Stimulated activated effector memory CD8-positive, alpha-beta T cell treated with anti-CD3 and anti-CD28 coated beads, Interleukin-12 subunit alpha, Interleukin-12 subunit beta, amount 100 ng/mL, for 72 hours (primary cell): ENCODE measurements at places on chromosomes 13 and 19.

DNA sequence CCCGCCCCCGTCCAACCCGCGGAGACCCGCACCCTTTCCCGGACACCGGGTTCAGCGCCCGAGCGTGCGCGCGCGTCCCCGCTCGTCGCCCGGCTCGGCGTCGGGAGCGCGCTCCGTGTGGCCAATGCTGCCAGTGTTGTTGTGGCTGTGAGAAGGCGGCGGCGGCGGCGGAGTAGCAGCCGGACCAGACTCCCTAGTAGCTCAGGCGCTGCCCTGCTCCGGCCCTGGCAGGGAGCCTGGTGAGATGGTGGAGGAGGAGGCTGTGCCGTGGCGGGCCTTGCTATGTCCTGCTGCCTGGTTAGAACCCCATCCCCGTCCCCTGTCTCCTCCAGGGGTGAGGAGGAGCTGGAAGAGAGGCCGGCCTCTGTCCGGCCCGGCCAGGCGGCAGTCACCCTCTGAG lies 553.2 kb downstream of the TUBA3C start:
- no peak for DNase-seq

GRCh38 chr13:25971459-25972145 lies 80.2 kb downstream of the SHISA2 start:
- DNase-seq, result no peak

- DNase-seq, result no peak
Observed at GRCh38 chr13:90951663-90952062, 395.8 kb upstream of the MIR17HG start.

- DNase-seq, result no peak
Observed at GRCh38 chr19:42555317-42555716, 27.0 kb upstream of the CEACAM1 start.

DNA sequence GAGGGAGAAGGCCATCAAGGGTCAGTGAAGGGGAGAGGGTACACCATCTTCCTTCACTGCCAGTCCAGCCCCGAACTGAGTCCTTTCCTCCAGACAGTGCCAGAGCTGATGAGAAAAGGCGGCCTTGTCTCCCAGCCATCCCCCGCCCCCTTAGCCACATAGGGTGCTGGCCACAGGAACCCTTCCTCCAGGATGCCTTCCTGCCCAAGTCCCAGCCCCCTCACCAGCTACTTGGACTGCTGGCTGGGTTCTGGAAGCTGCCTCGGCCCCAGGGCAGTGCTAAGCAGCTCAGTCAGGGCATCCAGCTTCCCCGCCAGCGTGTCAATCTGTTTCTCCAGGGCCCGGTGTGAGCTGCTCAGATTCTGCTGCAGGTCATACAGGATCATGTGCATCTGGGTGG lies 12.6 kb upstream of the SMG9 start:
- DNase-seq, result no peak

DNA sequence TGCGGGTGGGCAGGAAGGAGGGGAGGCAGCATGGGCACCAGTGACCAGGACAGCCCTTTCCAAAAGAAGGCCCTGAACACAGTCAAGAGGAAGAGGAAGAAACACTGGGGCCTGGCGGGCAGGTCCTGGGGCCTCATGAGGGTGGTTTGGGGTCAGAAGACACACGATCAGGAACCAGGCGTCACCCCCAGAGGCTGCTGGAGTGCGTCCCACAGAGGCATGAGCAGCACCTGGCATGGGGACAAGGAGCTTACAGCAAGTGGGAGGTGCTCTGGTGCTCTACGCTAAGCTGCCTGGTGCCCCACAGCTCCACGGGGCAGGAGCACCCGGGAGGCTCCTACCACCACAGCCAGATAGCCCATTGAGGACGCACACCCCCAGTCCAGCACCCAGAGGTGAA lies 20.0 kb downstream of the ELL start:
- no peak for DNase-seq

DNA sequence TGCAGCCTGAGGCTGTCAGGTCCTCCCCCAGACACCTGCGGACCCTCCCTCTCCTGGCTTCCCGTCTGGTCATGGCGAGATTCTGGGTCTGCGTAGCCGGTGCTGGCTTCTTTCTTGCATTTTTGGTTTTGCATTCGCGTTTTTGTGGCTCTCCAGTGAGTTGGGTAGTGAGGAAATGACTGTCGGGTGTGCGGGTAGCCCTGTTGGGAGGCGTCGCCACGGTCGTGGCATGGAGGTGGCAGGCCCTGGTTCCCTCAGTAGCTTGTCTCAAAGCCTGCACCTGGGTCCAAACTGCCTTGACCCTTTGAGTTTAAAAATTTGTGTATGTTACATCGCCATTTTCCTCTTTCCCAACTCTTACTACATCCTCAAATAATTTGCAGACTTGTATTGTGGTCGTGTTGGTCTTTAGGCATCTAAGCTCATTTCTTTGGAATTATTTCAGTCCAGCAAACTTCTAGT lies 344 bp downstream of the NHLRC3 start:
- peak; percentile 38 for DNase-seq

- DNase-seq, result no peak
Observed at GRCh38 chr13:99431927-99432608, 69.2 kb upstream of the TM9SF2 start.

DNA sequence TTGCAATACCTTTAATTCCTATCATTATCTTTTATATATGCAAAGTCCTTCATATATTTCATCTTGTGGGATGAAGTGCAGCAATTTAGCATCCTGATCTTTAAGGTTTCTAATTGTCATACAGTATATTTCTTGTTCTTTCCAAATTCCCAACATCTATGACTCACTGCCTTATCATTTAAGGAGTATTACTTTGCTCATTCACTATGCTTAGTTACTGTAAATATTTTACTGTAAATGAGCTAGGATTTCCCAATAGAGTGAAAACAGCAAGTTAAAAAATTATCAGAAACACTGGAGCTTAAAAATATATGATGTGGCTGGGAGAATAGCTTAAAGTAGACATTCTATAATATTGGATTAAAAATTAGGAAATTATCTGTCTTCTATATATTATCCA lies 69.9 kb downstream of the SLITRK6 start:
- DNase-seq, result no peak

GRCh38 chr13:26583662-26584061 lies 26.2 kb downstream of the WASF3 start:
- no peak for DNase-seq

GRCh38 chr13:24160458-24161009 lies at the start of gene SPATA13:
SPATA13 (plus strand) TSS chr13:24160720; CDS start chr13:24222930, 62,210 bp downstream.
- peak; percentile 85 for DNase-seq

GRCh38 chr13:110306340-110306959 lies 507 bp downstream of the COL4A1 start:
- DNase-seq, result no peak

- DNase-seq, result no peak
Observed at GRCh38 chr19:18128044-18128443, 24.9 kb upstream of the PIK3R2 start.

- DNase-seq, result no peak
Observed at GRCh38 chr13:46404733-46405100, 17.7 kb upstream of the RUBCNL start.

DNA sequence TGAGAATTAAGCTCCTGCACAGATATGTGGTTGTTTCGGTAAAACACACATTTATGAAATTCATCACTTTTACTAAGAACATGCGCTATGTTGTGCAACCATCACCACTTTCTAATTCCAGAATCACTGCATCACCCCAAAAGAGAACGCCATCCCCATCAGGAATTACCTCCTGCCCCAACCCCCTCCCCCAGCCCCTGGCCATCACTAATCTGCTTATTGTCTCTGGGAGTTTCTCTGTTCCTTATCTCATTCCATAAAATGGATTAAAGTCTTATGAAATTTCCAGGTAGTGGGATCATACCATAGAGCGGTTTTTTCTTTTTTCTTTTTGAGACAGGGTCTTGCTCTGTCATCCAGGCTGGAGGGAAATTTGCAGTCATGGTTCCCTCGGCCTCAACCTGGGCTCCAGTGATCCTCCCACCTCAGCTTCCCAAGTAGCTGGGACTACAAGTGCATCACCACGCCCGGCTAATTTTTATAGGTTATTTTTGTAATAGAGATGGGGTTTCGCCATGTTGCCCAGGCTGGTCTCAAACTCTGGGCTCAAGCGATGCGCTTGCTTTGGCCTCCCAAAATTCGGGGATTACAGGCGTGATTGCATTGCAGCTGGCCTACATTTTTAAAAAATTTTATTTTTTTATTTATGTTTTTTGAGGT lies 3.5 kb downstream of the ZSCAN5B start:
- no peak for DNase-seq

- no peak for DNase-seq
Observed at GRCh38 chr13:31461923-31462322, 262.1 kb downstream of the B3GLCT start.

DNA sequence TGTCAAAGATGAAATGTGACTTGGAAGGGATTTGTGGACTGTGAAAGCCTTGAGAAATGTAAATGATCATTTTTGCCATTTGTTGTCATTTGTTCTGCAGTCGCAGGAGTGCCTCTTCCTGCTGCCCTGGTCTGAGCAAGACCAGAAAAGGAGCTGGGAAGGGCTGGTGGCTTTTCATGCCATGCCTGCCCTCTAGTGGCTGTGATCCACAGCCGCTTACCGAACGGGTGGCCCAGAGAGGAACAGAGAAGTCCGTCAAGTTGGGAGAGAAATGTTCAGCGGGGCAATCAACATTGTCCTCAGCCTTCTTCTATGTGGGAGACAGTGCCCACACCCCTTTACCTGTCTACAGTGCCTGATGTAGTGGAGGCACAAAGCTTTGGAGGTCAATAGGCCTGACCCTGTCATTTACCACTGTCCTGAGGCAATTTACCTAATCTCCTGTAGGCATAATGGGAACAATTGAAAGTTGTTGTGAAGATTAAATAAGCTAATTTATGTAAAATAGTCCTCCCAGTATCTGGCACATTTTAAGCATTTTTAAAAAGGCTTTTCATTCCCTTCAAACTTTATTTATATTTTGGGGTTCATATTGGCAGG lies 224.5 kb downstream of the B3GLCT start:
- peak; percentile 71 for DNase-seq

DNA sequence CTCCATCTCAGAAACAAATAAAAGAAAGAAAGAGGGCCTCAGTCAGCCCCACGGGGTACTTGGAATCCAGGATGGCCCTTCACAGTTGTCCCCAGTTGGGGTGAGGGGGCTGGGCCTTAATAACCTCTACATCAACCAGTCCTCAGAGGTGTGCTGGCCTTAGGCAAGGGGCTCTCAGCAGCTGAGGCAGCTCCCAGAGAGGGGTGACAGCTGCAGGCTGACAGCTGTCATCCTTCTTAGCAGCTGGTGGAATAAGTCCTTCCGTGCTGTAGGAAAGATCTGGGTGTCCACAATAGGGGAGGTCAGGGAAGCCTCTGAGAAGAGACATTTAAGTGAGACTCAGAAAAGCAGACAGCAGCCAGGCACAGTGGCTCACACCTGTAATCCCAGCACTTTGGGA lies 7.4 kb downstream of the BCAM start:
- no peak for DNase-seq

DNA sequence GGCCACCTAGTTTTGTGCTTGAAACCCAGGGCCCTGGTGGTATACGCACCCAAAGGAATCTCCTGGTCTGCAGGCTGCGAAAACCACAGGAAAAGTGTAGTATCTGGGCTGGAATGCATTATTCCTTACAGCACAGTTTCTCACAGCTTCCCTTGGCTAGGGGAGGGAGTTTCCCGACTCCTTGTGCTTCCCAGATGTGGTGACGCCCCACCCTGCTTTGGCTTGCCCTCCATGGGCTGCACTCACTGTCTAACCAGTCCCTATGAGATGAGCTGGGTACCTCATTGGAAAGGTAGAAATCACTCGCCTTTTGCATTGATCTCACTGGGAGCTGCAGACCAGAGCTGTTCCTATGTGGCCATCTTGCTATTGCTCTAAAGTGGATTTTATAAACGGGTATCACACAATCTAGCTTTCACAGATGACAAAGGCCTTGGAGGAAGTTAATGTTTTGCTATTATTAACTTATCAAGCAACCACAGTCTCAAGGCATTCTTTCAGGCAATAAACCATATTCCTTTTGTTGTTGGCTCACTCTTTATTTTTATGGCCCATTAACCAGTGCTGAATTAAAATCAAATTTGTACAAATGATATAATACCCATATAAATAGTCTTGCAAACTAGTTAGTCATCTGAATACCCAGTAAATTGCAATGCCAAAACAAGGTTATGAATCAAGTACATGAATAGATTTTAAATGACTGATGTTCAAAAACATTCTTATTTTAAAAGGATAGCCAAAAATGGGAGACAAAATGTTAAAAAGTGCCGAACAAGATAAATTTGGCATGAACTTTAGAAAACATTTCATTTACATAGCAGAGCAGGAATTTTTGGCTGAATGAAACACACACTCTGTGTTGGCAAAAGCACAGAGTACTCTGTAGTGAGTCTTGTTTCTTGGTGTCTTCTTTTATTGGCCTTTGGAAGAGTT lies 475.4 kb upstream of the ARGLU1 start:
- no peak for DNase-seq

DNA sequence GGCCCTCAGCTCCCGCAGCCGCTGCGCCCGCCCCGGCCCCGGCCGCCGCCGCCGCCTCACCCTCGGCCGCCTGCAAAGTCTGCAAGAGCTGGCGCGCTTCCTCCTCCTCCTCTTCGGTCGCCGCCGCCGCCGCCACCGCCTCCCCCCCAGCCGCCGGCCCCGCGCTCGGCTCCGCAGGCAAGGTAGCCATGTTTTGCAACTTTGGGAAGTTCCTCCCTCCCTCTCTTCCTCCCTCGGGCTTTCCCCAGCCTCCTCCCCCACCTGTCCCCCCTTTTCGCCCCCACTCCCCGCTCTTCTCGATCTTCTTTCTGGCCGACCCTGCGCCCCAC lies 433 bp downstream of the SIX5 start:
- DNase-seq, result peak; percentile 49

GRCh38 chr19:50570997-50571396 lies 2.8 kb upstream of the LRRC4B start:
- no peak for DNase-seq

GRCh38 chr13:73922493-73923393 lies 211.5 kb downstream of the KLF12 start:
- no peak for DNase-seq

- DNase-seq, result peak; percentile 75
Observed at GRCh38 chr19:12783849-12784393, 7.4 kb upstream of the JUNB start.

DNA sequence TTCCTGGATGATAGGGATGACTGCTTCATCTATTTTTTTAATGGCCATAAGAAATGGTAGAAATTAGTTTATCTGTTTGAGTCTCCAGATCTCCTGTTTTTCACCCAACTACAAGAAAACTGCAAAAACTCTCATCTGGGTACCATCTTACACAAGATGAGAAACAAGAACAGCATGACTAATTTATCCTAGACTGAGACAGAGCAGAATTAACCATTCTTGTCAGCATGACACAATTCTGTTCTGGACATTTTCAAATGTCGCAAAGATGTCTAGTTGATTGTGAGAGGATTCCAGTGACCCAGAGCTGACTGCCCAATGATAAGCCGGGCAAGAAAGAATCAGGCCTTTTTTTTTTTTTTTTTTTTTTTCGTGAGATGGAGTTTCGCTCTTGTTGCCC lies 12.8 kb downstream of the ZNF43 start:
- DNase-seq, result no peak

DNA sequence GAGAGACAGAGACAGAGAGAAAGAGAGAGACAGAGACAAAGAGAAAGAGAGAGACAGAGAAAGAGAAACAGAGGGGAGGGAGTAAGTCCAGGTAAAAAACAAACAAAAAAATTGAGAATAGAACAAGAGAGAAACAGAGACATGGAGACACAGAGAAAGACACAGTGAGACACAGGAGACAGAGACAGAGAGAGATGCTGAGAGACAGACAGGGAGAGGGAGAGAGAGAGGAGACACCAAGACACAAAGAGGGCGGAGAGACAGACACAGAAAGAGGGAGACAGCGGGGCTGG lies 5.8 kb upstream of the PROZ start:
- no peak for DNase-seq
